NCI-H510A (cell line): ENCODE measurements at places on chromosomes 6 and 20.

DNA sequence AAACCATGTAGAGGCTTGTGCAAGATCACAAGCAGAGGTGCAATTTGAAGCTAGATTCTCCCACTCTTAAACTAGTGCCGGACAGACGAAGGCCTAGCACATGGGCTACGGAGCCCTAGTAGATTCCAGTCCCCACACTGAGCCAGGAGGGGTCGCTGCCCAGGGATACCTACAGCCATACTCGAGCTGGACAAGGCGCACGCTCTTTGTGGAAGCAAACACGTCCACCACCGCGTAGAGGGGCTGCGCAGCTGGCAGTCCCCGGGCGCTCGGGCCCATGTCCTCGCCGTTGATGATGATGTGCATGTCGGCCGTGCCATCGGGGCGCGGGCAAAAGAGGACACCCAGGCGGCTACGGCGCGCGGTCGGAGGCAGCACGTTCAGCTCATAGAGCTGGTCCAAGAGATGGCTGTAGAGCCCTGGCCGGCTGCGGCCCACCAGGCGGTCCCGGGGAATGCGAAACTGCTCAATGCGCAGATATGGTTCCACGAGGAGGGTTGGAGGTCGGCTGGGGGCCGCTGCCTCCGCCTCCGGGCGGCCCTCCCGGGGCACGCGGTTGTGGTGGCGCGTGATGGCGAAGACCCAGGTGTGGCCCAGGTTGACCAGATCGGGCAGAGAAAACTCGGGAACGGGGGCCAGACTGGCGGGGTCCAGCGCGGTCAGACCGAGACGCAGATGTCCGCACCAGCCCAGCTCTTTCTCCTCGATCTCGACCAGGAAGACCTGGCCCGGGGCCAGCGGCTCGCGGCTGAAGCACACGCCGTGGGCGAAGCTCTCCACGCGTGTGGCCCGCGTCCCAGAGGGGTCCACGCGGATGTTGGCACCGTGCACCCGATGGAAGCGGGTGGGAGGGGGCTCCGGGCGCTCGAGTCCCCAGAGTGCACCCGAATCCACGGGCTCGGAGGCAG lies 677 bp downstream of the NEURL2 start:
- DNase-seq, result peak; percentile 46

- DNase-seq, result no peak
These were observed 1348.5 kb downstream of the GRIK2 start for GRCh38 chr6:102742028-102742427.

GRCh38 chr6:15266423-15266996 lies 20.6 kb downstream of the JARID2 start:
- DNase-seq, result no peak

GRCh38 chr20:14687313-14687712 lies 349.9 kb upstream of the FLRT3 start:
- no peak for DNase-seq

- no peak for DNase-seq
These were observed 20.8 kb downstream of the ADGRG6 start for GRCh38 chr6:142322504-142323198.

- DNase-seq, result no peak
These were observed 480.2 kb upstream of the SPTLC3 start for GRCh38 chr20:12528591-12529041.

GRCh38 chr6:53730767-53731166 lies 64.0 kb upstream of the LRRC1 start:
- no peak for DNase-seq

GRCh38 chr20:49710971-49711666 lies 2.6 kb downstream of the B4GALT5 start:
- no peak for DNase-seq

DNA sequence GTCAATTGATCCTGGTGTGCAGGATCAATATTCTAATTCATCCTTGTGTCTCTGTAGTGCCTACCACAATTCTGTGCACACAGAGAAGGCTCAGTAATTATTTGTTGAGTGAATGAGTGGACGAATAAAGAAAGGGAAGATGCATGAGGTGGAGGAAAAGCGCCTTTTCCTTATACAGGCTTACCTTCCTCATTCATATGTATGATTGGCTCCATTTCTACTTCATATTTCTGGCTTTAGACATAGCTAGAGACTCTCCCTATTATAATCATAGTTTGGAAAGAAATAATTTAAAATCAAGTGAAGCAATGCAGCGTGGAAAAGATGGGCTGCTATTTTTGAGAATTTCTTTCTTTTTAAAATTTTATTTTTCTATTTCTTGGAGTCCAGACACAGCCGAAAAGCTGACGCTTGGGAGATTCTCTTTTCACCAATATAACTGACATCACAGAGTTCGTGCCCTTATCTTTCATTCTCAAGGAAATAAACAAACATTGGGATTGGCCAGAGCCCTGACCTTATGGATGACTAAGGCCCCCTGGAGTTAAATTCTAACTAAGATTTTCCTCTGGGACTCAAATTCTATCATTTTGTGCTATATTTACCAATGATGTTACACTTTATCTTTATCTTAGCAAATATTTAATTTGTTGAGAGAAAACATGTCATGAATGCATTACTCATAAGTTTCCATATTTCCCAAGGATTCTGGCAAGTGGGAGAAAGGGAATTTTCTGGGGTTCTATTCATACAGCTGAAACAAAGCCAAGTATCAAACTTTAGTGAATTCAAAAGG lies 48.1 kb downstream of the PRL start:
- DNase-seq, result no peak

GRCh38 chr6:128327890-128328289 lies 192.5 kb downstream of the PTPRK start:
- DNase-seq, result no peak

DNA sequence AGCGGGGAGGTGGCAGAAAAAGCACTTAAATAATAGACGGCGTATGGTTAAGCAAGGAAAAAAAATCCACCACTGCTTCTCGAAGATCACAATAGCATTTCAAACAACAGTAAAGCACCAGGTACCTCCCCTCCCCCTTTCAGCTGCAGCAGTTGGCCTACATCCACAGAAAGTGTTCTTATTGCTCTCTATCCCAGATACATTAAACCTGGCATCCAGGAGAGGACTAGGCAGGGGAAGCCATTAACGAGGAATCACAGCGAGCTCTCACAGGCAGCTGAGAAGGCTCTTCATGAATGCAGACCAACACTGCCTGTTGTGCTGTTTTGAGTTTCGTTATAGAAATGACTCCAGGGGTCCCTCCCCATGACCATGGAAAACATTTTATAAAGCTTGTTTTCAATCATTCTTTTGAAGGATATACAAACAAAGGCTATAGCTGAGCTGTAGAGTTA lies 11.8 kb downstream of the FYN start:
- peak; percentile 10 for DNase-seq

DNA sequence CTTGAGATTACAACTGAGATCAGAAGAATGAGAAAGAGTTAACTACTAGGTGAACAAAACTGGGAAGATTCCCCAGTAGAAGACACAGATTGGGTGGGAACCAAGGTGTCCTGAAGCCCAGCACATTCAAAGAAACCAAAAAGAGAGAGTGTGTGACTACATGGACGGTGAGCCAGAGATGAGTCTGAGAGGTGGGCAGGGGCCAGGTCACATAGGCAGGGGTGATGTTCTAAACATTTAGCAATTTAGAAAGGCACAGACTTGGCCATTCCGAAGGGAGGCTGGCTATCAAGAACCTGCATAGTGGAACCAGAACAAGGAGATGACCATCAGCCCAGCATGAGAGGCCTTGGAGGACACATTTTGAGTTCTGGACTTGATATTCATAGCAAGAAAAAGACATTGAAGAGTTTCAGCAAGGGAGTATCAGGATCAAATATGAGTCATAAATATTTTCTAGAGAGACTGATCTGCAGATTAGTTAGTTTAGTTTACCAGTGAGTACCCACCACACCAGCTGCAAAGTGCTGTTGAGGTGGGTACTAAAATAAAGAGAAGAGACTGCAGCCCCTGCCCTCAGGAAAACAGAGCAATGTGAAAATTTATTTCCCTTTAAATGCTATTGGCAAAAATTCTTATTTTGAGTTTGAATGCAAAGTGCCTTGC lies 340.5 kb upstream of the PRDM1 start:
- no peak for DNase-seq

DNA sequence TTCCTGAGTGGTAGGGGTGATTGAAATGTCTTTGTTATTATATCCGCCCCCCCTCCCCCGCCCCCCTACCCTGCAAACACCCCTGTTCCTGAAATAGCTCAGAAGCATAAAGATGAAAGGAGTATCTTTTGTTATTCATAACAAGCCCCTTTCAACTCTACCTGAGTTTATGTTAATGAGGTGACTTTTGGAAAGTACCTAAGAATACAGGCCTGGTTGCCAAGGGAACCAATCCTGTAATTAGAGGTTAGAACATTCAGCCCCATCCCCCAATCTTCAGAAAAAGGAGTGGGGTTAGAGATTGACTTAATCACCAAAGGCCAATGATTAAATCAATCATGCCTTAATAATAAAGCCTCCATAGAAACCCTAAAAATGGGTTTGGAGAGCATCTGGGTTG lies 979.2 kb upstream of the GJE1 start:
- no peak for DNase-seq

- DNase-seq, result no peak
These were observed 186.7 kb downstream of the RPS12 start for GRCh38 chr6:133001040-133001565.

- DNase-seq, result no peak
These were observed 157.7 kb downstream of the PREX1 start for GRCh38 chr20:48669946-48670605.

DNA sequence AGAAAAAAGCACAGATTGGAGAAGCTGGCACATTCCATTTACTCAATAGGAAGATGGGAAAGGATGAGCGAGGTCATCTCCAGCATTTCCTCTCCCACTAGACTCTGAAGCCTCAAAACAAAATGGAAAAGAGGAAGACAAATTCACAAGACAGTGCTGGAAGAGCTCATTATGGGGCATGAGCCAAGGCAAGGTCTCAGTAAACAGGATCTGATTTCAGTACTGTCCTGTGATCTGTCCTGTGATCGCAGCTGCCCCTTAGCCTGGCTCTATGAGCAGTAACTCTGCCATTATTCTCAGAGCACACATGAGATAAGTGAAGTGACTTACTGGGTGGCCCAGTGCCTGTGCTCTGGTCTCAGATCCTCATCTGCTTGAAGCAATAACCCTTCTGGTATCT lies 68.1 kb upstream of the SLC4A11 start:
- DNase-seq, result no peak

GRCh38 chr6:17281100-17281496 lies at the start of gene RBM24:
Gene RBM24, plus strand, starts transcription at chr6:17281361. Its CDS starts 221 bp downstream, at chr6:17281582.
- no peak for DNase-seq

- no peak for DNase-seq
These were observed 396.0 kb downstream of the TBC1D32 start for GRCh38 chr6:120938164-120938875.

DNA sequence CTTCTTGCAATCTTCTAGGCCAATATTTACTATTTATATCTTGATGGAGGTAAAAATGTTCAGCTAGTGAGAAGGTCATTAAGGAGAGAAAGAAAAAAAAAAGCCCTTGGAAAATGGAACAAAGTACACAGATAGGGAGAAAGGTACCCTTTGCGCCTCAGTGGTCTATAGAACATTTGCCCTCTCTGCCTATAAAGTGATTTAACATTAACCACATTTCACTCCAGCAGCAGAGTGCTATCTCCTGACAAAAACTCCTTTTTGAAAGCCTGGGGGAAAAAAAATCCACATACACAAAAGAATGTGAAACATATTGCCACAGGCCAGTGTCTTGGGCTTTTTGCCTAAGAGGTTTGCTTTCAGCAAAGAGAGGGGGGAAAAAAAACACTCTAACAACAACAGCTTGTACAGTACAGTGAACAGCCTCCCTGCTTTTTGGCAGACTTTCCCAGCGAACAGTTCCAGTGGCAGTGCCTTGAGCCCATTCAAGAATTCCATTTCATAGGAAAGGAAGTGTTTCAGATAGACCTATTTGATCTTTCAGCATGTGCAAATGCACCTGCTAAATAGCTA lies 695 bp downstream of the ARHGAP18 start:
- no peak for DNase-seq

DNA sequence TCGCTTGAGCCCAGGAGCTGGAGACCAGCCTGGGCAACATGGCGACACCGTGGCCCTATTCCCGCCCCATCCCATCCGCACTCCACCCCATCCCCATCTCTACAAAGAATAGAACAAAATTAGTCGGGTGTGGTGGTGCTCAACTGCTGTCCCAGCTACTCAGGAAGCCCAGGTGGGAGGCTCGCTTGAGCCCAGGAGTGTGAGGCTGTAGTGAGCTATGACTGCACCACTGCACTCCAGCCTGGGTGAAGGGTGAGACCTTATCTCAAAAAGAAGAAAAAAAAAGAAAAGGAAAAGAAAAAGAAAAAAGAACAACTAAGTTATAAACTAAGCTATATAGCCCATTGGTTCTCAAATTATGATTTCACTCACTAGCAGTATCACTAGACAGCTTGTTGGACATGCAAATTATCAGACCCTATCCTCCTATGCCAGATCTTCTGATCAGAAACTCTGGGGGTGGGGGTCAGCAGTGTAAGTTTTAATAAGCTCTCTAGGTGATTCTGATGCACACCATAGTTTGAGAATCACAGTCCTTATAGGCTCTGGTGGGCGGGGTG lies 491 bp upstream of the ITCH start:
- DNase-seq, result no peak

DNA sequence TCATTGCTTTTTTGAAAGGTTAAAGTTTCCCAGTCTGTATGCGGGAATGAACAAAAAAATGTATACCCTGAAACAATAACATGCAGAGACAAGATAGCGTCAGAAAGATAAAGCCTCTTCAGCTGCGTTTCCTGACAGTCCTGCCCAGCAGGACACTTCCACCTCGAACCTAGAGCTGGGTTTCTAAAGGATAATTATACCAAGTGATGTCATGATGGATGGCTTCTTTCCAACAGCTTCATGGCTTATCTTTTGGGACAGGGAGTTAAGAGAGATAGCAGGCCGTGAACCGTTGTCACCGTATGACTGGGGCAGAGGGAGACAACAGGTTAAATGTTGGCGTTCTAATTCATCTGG lies 267.6 kb upstream of the SGK1 start:
- no peak for DNase-seq

- DNase-seq, result no peak
These were observed 473.5 kb downstream of the UTRN start for GRCh38 chr6:144758602-144759001.

DNA sequence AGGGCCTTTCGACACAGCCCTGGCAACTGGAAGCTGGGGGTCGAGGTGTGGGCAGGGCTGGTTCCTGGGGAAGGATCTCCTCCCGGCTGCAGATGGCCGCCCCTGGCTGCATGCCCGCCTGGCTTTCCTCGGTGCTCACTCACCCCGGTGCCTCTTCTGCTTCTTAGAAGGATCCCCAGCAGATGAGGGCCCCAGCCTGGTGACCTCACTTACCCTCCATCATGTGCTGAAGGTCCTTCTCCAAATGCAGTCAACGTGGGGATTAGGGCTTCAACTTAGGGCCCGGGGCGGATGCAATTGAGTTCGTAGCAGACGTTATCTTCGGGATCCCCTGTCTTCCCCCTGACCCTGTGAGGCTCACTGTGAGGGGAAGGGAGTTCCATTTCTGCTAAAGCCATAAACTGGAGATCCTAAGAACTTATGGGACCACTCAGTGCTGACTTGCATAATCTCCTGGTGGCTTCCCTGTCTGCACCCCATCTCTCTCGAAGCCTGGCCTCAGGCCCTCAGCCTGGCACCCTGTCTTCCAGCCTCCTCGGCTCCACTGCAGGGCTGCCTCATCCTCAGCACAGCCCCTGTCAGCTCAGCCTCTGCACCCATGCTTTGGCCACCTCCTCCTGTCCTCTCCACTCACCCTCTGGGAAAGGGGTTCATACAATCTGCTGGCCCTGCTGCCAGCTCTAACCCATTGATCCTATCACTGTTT lies 92.6 kb downstream of the THBS2 start:
- no peak for DNase-seq
